ENCODE measurements at places on chromosomes 5 and 9. TPM values are rescaled to one million over a fixed set of nuclear protein-coding genes. Genes with fewer than 3 reads are reported as not detected.

DNA sequence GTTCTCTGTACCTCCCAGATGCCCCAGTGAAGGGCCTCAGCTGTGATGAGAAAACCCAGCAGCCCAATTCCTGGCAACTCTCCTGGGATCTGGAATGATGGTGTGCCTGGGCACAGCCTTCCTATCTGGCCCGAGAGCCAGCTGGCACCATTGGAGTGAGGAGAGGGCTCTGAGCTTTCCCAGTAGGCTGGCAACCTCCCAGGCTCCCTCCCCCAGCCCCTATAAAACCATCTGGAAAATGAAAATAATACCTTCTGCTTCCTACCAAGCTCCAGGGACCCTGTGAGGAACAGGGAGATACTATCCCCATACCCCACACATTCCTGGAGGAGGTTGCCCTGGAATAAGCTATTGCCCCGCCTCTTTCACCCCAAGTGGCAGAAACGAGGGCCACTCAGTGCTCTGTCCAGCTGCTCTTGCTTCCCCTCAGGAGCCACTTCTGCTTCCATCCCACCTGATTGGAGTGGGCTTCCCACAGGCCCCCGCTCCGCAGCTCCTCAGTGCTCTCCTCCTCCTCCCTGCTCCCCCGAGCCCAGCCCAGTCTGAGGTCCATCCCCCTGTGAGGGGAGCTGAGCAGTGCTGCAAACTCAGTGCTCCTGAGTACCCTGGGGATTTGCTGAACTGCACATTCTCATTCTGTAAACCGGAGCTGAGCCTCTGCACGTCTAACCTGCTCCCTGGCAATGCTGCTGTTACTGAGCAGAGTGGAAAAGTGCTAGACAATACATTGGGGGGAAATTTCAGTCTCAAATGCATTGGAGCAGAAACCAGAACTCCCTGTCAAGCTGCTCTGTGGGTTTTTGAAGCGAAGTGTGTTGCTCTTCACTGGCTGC, 74.7 kb downstream of the THBS4 start:
- DNase-seq, result no peak

- DNase-seq, result no peak
These were observed 183.9 kb upstream of the ZNF618 start for GRCh38 chr9:113692256-113692655.

SH2D3C gene
- total RNA-seq, result 5.1 TPM

DNA sequence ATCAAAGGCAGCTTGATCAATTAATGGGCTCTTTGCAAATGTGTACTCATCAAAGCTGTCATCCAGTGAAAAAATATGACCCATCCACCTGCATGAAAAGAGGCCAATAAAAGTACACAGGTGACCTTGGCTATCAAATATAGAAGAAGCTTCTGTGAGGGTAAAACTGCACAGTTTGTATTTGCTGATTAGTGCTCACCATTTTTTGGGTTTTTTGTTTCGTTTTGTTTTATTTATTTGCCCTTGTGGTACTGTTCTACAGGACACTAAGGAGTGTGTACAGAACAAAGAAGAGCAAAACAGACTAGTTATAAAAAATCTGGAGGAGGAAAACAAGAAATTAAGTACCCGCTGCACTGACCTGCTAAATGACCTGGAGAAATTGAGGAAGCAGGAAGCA, 101.3 kb downstream of the CNTLN start:
- DNase-seq, result no peak

ORM2 gene
- 276 TPM for total RNA-seq

DNA sequence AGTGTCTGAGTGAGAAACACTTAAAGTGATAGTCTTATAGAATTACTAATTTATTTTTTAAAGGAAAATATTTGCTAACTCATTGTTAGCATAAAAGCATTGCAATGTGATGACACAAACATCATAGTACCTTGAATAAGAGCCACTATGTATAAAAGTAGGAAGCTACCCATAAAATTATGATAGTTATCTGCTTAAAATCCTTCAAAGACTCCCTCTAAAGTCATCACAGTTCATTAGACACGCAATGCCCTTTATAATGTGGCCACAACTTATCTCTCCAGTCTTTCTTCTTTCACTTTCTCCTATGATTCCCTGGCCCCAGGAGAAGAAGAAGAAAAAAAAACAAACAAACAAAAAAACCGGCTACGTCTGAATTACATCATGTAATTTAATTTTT, 1144.0 kb upstream of the NUDT12 start:
- no peak for DNase-seq

DNA sequence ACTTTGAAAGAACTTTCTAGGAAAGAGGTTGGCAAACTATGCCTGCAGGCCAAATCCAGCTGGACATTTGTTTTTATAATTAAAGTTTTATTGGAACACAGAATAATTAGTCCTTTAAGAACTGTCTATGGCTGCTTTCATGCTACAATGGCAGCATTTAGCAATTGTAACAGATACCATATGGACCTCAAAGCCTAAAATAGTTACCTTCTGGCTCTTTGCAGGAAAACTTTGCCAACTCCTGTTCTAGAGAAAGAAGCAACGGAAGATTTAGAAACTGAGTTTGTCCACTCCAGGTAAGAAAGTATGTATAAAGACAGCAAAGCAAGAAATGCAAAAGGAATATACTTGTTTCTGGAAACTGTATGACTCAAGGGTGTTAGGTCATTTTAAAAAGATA, 281.7 kb upstream of the TRPM3 start:
- DNase-seq, result no peak

DNA sequence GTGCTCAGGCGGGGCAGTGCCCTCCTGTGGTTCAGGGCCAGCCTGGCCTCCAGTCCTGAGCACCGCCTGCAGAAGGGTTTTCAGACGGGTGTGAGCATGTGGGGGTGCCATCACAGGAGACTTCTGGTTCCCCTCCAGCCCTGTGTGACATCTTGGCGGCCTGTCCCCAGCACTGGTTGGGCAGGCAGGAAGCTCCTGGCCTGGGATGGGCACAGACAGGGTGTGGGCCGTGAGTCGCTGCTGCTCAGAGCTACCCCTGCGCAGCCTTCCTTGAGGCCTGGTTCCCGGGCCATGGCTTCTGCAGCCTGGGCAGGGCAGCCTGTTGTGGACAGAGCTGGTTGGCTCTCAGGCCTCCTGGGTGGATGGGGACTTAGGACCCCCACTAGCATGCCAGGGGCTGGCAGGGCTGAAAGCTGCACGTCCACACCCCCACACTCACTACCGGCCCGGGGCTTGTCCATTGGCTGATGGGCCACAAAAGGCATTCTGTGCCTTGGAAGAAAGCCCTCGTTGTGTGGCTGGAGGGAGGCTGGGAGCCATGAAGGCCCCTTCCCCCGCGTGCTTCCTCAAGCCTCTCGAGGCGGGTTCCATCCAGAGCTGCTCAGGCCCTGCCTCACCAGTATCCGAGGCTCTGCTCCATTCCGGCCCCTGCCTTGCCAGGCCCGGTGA, 58.7 kb downstream of the RXRA start:
- no peak for DNase-seq

ADRA1B gene
- 0.70 TPM for total RNA-seq

DNA sequence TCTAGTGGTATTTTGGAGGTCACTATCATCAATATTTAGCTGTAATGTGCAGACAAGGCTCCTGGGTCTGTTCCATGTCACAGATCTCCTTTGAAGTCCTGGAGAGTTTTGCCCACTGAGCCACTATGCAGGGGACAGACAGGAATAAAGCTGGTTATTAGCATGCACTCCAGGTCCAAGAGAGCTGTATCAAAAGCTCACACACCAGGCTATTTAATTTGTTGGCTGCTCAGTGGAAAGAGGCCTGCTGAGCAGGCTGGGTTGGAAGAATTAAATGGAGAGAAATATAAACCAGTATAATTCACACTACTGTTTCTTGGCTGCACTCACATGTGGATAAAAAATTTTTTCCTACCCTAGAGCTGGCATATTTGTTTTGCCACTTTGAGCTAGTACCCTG, 113.8 kb upstream of the TAF11L2 start:
- no peak for DNase-seq

GRCh38 chr5:123000731-123001130, 35.8 kb downstream of the PPIC start:
- no peak for DNase-seq

DNA sequence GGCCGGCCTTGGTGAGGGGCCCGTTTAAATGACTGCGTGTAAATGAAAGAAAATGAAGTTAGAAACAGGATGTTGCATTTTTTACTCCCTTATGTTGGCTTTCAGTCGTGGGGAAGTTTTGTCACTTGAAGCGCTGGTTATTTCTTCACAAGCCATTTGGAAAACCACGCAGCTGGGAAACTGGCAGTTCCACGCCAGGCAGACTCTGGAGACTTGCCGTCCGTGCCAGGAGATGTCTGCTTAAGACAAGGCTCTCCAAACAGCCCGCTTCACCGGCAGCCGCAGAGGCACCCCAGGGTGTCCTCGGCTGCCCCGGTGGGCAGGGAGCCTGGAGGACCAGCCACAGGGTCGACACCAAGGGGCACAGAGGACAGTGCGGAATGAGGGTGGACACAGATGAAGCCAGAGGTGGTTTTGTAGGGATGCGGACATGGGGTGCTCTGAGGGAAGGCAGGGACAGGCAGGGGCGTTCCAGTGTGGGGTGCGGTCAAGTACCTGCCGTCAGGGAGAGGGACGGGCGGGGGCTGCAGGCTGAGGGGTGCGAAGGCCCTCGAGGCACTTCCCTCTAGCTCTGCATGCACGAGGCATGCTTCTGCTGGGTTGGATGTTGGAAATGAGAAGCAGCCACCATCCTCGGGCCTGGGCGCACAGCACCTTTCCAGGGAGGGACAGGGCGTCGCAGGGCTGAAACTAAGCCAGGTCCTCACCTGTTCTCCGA, 11.1 kb upstream of the AJM1 start:
- no peak for DNase-seq
